Activated CD4-positive, alpha-beta T cell treated with anti-CD3 and anti-CD28 coated beads for 36 hours (primary cell): ENCODE measurements at places on chromosomes 3 and 15. TPM values are rescaled to one million over a fixed set of nuclear protein-coding genes. Genes with fewer than 3 reads are reported as not detected.
A peak's percentile ranks its signal among the peaks of the same experiment; 100 is the strongest.

Gene MAGI1
- 0.18 TPM for total RNA-seq

- peak; percentile 34 for DNase-seq
Measured at GRCh38 chr15:40755812-40756208, 756 bp upstream of the RMDN3 start.

DNA sequence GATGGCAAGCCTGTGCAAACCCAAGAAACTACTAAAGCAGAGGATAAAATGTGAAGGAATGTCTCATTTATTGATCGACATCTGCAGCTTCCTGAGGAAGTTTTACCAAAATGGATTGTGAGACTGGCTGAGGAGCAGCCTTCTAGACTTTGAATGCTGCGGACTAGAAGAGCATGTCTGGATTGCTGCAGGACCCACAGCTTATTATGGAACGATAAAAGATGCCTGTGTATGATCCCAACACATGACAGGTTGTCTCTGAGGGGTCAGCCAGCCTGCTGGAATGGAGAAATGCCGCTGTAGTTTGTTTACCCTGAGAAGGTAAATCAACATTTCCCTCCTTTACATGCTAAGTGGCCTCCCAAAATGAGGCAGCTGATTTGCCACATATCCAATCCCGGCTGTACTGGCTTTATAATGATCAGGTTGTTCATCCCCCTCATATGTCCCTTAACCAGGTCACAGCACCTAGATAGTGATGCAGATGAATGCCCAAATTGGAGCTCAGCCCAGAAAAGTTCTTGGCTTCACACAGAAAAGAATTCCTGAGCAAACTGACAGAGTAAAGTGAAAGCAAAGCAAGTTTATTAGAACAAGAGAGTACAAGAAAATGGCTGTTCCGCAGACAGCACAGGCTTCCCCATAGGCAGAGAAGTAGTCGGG, 63.9 kb downstream of the IL12A start:
- no peak for DNase-seq

DNA sequence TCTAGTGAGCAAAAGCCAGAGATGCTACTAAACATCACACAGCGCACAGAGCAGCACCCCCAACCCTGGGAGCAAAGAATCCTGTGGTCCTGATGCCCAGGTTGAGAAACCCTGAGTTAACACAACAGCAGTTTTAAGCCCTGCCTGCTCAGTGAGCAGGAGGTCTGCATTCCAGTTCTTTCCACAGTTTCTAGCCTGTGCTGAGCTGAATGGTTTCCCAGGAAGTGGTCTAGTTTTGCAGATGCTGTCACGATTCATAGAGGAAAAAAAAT, 171.1 kb upstream of the PROK2 start:
- no peak for DNase-seq

Gene GRAMD1C
- total RNA-seq = 0.87 TPM

DNA sequence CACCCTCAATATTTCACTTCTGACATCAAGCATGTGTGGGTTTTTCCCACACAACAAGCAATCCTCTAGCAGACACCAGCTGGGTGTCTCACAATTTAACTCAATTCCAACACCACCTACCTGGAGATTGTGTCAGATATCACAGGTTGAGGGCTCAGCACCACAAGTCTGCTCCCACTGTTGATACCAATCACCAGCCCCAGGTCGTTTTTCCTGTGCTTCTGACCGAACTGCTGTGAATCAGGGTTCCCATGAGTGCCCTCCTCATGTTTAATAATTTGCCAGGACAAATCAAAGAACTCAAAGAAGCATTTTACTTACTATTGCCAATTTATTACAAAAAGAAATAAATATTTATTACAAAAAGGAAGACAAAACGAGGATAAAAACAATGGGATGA, 25.0 kb upstream of the PRR20G start:
- no peak for DNase-seq

Gene FAM81A
- 0.26 TPM for total RNA-seq

DNA sequence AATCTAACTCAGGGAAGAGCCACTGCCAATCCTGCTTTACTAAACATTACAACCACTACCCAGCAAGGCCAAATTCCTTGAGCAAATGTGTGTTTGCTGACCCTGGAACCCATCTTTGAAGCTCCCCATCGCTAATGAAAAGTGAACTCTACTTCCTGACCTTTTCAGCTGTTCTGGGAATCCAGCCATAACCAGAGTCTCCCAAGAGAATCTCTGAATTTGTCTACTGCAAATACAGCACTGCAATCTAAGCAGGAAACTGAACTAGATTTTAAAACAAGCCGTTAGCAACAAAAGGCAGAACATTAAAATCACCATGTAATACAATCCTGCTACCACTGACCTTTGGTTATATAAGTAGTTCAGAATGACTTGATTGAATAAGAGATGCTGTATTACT, 309.2 kb downstream of the MAGI1 start:
- DNase-seq = no peak

Gene FBXO22
- 59.2 TPM for total RNA-seq

Gene DUOXA2
- not detected for total RNA-seq

Gene MFN1
- total RNA-seq = 24.4 TPM

- DNase-seq = no peak
Measured at GRCh38 chr3:72189339-72189738, 404.4 kb upstream of the PROK2 start.

Gene GCHFR
- total RNA-seq = 41.1 TPM

DNA sequence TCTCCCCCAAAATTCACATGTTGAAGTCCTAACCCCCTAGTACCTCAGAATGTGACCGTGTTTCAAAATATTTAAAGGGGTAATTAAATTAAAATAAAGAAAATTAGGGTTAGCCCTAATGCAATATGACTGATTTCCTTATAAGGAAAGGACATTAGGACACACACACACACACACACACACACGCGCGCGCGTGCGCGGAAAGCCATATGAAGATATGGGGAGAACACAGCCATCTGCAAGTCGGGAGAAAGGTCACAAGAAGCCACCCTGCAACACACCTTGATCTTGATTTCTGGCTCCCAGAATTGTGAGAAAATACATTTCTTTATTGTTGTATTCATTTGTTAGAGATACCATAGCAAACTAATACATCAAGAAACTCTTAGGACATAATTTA, 54.6 kb upstream of the STXBP5L start:
- no peak for DNase-seq

DNA sequence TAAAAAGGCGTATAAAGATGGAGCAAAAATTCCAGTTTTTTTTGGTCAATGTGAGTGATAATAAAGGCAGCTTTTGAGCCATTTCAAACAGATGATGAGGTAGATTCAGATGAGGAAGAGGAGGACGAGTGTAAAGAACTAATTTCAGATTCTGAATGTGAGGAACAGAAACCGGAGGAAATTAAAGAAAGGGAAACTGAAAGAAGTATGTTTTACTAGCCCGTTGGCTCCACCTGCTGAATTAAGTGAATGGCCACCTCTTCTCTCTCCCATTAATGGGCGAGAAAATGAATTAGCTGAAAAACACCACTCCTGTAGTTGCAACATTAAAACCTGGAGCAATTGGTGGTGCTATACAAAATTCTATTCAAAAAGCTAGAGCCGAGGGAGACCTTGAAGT, 55.4 kb downstream of the CYP19A1 start:
- DNase-seq = no peak

Gene KLHL40
- total RNA-seq = not detected

Gene SLC15A2
- total RNA-seq = 0.53 TPM

DNA sequence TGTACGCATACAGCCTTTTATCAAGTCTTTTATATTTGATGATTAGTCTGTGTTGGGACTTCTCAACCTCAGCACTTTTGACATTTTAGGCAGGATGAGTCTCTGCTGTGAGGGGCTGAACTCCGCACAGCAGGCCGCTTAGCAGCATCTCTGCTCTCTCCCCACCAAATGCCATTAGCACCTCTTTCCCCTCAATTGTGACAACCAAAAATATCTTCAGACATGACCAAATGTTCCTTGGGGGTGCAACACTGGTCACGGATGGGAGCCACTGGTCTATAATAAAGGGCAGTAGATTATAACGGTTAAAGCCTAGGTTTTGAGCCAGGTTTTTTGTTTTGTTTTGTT, 109.7 kb upstream of the LRIG1 start:
- no peak for DNase-seq

- DNase-seq = no peak
Measured at GRCh38 chr3:35974872-35975271, 335.5 kb downstream of the ARPP21 start.

GRCh38 chr3:171986176-171986575, 53.2 kb upstream of the FNDC3B start:
- DNase-seq = no peak

GRCh38 chr15:31788104-31788503, 242.2 kb upstream of the CHRNA7 start:
- no peak for DNase-seq

- peak; percentile 56 for DNase-seq
Measured at GRCh38 chr15:57540736-57541135, 51.0 kb upstream of the MYZAP start.
